ENCODE measurements at places on chromosomes 7 and 10.

- DNase-seq = no peak
These were observed 80.6 kb downstream of the RGS10 start for GRCh38 chr10:119461923-119462322.

DNA sequence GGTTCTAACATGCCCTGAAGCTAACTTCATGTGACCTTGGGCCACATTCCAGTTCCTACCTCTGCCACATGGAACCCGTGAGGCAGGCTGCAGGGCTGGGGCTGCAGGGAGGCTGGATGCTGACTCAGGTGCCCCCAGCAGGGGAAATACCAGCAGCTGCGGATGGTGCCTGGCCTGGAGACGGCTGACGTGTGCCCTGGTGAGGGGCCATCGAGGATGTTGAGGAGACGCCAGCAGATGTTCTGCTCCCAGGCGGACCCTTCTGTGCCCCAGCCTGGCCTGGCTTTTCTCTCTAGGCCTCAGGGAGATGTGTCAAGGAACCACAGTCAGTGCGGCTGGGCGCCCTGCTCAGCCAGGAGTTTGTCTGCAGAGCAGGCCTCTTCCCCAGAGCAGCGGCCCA is 8.8 kb downstream of the BAG3 start:
- DNase-seq = no peak

DNA sequence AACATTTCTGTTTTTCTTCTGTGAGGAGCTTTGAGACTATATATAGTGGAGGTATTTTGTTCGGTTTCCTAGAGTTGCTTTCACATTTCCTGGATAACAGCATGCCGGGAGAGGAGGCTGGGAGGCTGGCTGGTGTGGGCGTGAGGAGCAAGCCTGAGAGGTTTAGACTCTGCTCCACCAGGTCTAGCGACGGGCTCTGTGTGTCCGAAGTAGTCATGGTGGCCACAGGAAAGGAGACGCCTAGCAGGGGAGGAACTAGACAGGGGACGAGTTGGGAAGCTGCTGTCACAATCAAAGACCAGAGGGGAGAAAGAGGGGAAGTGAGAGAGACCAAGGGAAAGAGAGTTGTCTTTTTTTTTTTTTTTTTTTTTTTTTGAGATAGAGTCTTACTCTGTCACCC is 19.6 kb downstream of the PTPRE start:
- DNase-seq = no peak

GRCh38 chr7:108311446-108312168 is 144.6 kb downstream of the NRCAM start:
- no peak for DNase-seq

GRCh38 chr7:7979558-7979957 is 11.0 kb downstream of the GLCCI1 start:
- no peak for DNase-seq

GRCh38 chr7:2017914-2018568 is 214.7 kb downstream of the MAD1L1 start:
- no peak for DNase-seq

DNA sequence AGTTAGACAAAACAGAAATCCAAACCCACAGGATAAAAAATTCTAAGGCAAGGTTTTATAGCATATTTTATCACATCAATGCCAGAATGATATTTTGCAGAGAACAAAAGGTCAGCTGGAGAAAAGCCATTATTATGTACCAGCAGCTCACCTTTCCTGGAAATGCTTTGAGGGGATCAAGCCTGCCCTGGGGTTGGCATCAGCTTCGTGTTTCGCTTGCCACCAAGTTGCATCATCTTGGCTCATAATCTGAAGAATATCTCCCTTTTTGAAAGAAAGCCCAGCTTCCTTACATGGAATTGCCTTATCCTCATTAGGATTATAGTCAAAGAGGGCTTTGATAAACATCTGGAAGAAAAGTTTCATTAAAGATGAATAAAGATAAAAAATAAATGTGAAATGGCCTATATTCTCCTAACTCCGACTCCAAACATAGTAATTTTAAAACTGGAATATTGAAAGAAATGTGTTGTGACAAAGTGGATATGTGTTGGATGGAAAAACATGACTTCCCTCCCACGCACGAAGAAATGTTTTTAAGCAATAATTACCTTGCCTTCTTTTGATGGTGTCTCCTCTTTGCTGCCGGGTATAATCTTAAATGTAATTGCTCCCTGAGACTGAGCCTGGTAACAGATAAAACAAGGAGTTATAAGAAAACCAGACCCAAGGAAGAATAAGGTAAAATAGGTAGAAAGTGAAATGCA is 121.3 kb upstream of the ODAD2 start:
- DNase-seq = no peak

DNA sequence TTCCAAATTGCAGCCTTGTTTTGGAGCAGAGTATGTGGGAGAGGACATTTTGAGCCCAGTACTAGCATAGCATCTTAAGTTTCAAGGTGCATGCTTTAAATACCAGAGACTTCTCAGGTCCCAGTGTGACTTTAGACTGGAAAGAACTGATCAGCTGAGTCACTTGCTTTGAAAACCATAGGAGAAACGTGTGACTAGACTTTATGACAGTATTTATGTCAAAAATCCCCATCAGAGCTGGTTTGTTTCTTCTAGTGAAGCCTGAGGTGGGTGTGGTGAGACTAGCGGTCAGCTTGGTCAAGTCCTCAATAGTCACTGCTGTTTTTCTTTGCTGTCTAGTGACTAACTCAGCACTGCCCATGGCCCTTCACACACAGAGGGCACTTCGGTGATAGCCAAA is 724.2 kb downstream of the GATA3 start:
- no peak for DNase-seq

DNA sequence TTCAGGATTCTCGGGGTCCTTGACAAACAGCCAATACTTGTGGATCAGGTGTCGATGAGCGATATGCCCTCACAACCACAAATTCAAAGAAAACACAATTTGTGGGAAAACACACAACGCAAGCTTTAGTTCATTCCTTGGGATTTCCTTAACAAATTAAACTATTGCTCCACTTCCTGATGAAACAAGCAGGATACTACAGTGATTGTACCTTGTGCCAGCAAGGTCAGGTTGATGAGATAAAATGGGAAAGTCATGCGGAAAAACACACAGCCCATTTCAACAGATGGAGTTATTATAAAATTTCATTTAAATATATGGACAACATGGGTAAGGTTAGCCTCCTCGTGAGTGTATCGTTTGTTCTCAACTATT is 8.8 kb upstream of the RHOBTB1 start:
- DNase-seq = no peak

DNA sequence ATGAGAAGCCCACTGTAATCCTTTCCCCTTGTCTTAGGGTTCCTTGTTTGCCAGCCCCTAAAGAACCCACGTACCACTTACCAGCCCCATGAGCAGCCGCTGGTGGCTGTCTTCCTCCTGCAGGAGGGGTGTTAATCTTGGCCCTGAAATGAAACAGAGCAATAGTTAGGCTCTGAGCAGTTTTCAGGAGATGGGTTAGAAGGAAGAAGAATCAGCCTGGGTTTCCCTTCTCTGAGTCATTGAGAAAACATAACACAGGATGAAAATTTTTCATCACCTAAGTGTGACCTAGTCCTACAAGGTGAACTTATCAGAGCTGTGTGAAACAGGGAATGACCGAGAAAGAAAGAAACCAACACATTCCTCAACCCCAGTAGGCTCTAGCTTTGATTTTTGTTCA is 90.0 kb downstream of the GSAP start:
- no peak for DNase-seq

DNA sequence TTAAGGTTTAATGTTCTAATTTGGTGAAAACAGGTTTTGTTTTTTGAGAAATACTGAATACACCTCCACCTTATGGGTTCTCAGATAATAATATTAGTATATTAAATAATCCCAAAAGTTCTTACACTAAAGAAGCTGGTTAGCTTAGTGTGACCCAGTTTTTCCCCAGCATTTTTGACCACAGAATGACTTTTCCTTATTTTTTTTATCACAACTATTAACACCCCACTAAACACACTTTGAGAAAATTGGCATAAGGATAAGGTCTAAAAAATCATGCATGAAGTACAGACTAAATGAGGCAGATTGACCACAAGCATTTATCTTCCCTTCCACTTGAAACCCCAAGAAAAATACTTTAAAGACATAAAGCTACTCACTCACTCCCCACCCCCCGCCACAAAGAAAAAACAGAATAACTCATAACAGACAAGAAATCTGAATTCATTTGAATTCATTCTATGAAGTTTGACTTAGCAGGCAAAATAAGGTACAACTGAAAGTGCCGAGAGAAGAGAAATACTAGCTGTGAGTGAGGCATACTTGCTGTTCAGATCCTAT is 49.7 kb upstream of the WNT16 start:
- DNase-seq = no peak

- no peak for DNase-seq
These were observed 152.7 kb downstream of the SKIDA1 start for GRCh38 chr10:21372651-21373410.

DNA sequence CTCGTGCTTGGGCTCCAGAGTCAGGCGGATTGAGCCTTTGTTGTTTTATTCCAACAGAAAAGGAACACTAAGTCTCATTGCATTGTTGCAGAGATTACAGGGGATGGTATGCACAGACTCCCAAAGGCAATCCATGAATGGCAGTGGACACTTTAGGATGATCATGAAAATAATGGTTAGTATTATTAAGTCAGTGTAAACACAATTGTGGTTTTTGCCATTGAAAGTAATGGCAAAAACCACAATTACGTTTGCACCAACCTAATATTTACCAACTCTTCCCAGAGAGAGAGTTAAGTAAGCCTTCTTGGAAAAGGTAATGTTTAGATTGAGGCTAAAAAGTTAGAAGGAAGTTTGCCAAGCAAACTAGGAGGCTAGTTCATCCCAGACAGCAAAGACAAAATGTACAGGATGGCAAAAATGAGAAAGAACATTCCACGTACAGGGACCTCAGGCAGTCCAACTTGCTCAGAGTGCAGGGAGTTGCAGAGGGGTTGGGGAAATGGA is 72.9 kb upstream of the AMPH start:
- DNase-seq = no peak

- DNase-seq = no peak
These were observed 21.2 kb downstream of the PDCD11 start for GRCh38 chr10:103417601-103418000.

GRCh38 chr10:62632071-62632809 is 172.3 kb upstream of the ADO start:
- DNase-seq = no peak

- DNase-seq = no peak
These were observed 48.1 kb downstream of the CDC123 start for GRCh38 chr10:12243864-12244620.

- no peak for DNase-seq
These were observed 28.0 kb downstream of the VIM start for GRCh38 chr10:17256051-17256450.

GRCh38 chr10:129548600-129548999 is 81.6 kb downstream of the MGMT start:
- no peak for DNase-seq

DNA sequence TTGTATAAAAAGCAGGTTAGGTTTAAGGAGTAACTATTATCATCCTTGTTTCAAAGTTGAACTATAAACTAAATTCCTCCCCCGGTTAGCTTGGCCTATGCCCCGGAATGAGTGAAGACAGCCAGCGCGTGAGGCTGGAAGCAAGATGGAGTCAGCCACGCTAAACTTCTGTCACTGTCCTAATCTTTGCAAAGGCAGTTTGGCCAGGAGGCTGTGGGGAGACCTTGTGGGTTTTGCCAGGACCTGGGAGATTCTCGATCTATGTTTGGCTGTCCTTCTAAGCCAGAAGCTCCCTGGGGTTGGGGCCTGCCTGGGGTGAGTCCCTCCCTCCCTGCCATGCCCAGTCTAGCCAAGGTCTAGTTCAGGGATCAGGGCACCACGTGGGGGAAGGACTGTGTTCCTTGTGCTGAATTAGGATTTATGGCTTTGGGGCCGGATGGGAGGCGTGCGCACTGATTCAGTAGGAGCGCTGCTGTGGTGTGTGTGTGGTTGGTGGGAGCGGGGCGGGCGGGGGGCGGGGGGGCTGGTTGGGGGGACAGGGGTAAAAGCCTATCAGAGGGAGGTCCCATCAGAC is 871 bp upstream of the GTF2IRD1 start:
- no peak for DNase-seq

DNA sequence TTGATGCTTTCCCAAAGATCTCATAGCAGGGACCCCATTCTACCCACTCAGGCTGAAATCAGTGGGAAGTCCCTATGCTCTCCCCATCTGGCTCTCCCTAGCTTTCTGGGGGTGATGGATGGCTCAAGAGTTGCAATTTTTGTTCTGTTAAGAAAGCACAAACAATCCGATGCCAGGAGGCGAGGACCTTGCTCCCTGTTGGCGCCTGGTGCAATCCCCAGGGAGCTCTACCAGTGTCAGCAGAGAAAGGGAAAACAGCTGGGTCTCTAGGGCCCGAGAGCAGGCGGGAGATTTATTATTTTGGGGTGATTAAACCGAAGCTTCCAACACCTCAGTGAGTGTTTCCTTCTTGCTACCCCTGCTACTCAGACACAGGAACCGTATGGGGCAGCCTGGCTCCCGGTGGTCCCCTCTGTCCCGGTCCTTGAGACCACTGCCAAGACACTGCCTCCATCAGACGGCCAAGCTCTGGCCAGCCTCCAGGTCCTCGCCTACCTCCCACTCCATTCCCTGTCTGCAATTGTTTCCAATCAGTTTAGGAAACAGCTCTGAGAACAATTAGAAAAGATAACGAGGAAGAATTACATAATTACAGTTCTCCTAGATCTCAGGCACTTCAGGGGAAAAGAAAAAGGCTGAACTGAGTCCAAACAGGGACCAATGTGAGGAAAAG is 147.9 kb downstream of the PLXNA4 start:
- DNase-seq = no peak

GRCh38 chr10:96842896-96843723 is 11.0 kb downstream of the LCOR start:
- DNase-seq = no peak

GRCh38 chr7:64640504-64640903 is 25.4 kb upstream of the ZNF107 start:
- no peak for DNase-seq

DNA sequence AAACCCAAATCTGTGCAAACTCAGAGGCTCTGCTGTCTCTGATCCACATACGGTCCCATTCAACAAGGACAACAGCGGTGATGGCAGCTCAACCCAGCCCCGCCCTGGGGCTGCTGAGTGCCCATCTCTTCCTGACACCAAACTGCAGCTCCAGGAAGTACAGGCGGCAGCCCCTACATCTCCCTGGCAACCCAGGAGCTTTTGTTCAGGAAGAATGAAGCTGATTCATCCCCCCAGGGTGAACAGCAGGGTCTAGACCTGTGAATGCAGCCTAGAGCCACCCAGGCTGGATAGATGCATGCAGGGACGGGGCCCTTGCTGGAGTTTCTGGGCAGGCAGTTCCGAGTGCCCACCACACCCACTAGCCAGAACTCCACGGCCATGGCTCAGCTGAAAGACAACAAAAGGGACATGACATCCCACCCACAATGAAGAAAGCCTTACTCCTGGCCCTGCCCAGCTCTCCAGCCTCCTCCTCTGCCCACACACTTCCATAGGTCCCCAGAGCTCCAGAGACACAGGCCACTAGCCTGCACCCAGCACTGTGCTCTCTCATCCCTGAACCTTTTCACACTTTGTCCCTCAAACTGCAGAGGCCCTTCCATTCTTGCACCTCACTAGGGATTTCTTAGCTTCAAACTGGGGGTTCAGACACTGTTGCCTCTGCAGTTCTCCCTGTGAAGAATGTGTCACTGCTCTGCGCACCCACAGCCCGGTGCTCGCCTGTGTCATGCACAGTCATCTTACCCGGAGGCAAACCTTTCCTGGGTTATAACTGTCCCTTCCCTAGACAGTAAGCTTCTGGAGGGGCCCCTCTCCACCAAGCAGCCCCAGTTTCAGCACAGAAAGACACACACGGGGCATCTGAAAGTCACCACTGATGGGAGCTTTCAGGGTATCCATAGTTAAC is 99.1 kb downstream of the GRID1 start:
- no peak for DNase-seq

- no peak for DNase-seq
These were observed 20.7 kb downstream of the PDGFA start for GRCh38 chr7:498678-499641.
